ENCODE measurements at places on chromosomes 7 and 10. TPM values are rescaled to one million over a fixed set of nuclear protein-coding genes. Genes with fewer than 3 reads are reported as not detected.

GRCh38 chr7:81030472-81030871, 111.6 kb upstream of the SEMA3C start:
- no peak for DNase-seq

GRCh38 chr10:70493660-70494234, 15.2 kb downstream of the PALD1 start:
- DNase-seq: peak; percentile 36

DNA sequence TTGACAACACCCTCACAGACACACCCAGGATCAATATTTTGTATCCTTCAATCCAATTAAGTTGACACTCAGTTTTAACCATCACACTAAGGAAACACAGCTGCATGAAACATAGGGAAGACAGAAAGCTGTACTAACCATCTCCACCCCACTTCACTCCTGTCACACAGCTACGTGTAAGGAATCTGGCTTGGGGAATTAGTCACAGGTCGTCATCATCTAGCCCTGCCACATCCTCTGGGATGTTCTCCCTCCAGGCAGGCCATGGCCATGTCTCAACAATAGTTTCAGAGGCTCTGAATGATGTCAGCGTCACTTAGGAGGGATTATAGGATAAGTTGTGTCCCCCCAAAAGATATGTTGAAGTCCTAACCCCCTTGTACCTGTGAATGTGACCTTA, 10.8 kb upstream of the SEMA3C start:
- DNase-seq: peak; percentile 10

The FAM241B gene
- 0.20 TPM for total RNA-seq

GRCh38 chr7:120617275-120617674, 240.7 kb downstream of the TSPAN12 start:
- no peak for DNase-seq

DNA sequence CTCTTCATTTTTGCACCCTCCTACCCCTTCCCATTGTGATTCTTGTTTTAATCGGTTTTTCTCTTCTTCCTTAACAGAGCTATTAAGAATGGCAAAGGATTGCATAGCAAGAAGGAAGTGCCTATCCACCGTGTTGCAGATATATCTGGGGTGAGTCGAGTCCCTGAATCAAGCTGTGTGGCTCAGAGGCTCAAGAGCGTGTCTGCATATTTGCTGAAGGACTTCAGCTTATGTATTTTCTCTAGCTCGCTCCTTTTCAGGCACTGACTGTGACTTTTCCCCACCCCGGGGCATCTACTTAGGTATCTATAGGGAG, 126.6 kb downstream of the LRRC4 start:
- DNase-seq: no peak

GRCh38 chr7:142787783-142788182, 17.0 kb downstream of the PRSS2 start:
- no peak for DNase-seq

GRCh38 chr10:1650542-1651269, 86.6 kb downstream of the ADARB2 start:
- DNase-seq: no peak

DNA sequence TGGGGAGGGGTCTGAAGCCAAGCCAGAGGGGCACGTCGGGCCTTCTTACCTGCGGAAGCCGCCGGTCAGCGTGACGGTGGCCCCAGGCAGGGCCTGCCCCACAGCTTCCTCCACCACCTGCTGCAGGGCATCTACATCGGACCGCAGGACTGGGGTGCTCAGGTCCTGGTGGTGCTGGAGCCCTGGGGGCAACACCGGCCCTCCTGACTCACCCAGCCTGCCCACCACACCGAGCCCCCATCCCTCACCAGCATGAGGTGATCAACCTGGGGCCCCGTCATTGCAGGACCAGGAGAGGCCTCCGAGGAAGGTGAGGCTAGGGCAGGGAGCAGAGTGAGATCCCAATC, 8.0 kb downstream of the POLM start:
- no peak for DNase-seq

- no peak for DNase-seq
These were observed 144.2 kb downstream of the CTTNBP2 start for GRCh38 chr7:117728890-117729624.

- DNase-seq: no peak
These were observed 40.8 kb downstream of the PAPOLB start for GRCh38 chr7:4820967-4821471.

Data from lung microvascular endothelial cell (primary cell).